Smooth muscle cell of bladder (primary cell): ENCODE measurements at places on chromosomes 12 and 14. TPM values are rescaled to one million over a fixed set of nuclear protein-coding genes. Genes with fewer than 3 reads are reported as not detected.

The TRIM9 gene
- under 0.01 and 0.18 TPM in 2 replicates for total RNA-seq

The SERPINA3 gene
- total RNA-seq = 8.0 and 10.5 TPM in 2 replicates

The STYK1 gene
- total RNA-seq = 0.09 and 0.14 TPM in 2 replicates

The KRT5 gene
- 1.3 and 2.3 TPM in 2 replicates for total RNA-seq

The DTX1 gene
- 0.18 TPM in 1 of 2 replicates, not detected in the other for total RNA-seq
